Stimulated activated CD4-positive, alpha-beta T cell treated with anti-CD3 and anti-CD28 coated beads, TNF-alpha, amount 100 ng/mL, for 1 hour (primary cell): ENCODE measurements at places on chromosomes 2 and 18.

- DNase-seq: no peak
Measured at GRCh38 chr18:48417985-48418384, 8.8 kb upstream of the ZBTB7C start.

DNA sequence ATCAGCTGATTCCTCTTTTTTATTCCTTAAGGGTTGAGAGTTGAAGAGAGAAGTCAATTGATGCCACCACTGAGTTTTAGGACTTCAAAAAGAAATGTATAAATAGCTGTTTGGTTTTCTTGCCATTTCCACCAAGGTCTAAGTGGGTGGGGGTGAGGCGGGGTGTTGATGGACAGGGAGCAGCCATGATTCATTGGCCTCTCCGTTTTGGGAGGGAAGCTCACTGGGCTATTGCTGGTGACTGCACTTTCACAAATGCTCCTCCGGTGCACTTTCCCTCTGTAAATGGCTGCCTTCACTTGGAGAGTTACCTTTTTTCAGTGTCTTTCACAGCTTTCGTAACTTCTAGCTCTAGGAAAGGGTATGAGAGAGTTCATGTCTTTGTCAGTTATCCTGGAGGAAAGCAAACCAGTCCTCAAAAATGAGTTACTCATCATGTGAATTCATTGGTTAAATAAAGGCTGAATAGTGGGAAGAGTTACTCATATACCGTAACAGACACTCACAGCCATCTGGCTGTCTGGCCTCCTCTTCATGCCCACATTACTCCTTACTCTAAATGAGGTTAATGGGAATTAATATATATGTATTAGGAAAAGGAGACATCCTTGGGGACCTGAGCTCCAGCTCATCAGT is 17.4 kb upstream of the CTAGE1 start:
- no peak for DNase-seq

DNA sequence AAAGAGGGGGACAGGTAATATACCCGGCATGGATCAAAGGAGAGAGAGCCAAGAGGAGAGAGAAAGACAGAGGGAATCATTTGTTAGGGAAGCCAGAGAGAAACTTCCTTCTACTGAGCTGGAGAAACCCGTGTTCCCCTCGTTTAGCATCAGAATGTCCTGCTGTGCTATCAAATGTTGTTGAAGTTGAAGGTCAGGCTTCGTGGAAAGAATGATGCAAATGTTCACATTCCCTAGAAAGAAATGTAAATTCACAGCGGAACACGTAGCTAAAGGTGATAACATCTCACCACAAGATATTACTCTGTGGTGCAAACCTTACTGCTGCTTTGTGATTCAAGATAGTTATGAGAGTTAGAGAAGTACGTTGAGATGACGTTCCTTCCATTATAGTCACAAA is 258.1 kb downstream of the LNPK start:
- DNase-seq: no peak

DNA sequence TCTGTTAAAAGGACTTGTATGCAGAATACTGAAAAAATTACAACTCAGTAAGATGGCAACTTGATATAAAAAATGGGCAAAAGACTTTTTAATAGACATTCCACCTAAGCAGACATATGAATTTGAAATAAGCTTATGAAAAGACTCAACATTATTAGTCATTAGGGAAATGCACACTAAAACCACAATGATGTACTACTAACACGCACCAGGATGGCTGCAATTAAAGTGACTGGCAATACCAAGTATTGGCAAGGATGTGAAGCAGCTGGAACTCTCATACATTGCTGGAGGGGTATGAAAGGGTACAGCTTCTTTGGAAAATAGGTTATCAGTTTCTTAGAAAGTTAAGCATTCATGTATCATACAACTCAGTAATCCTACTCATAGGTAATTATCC is 3.2 kb upstream of the ENOSF1 start:
- DNase-seq: no peak

GRCh38 chr2:160498137-160498536 is 4.5 kb upstream of the RBMS1 start:
- DNase-seq: no peak

GRCh38 chr2:238305092-238305862 is 15.0 kb upstream of the TRAF3IP1 start:
- no peak for DNase-seq

DNA sequence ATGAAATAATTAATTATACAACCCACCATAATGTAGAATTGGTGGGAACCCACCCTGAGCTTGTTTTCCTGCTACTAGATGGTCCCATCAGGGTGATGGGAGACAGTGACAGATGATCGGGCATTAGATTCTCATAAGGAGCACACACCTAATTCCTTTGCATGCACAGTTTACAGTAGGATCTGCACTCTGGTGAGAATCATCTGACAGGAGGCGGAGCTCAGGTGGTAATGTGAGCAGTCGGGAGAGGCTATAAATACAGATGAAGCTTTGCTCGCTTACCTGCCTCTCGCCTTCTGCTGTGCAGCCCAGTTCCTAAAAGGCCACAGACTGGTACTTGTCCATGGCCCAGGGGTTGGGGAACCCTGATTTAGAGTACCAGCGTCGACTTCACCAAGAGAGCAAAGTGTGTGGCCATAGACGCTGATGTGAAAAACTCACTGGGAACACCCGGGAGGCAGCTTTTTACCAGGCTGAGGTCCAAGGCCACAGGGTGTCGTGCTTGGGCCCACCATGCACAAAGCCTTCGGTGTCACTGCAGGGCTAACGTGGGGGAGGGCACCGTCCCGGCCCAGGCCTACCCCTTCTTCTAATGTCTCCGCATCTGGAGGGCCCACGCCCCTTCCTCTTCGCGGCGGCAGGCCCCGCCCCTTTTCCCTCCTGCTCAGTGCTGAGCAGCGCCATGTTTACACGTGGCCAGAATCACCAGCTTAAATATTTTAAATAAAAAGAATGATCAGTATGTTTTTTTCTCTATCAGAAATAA is 296.8 kb upstream of the HDAC4 start:
- no peak for DNase-seq

- no peak for DNase-seq
Measured at GRCh38 chr2:173252581-173252980, 102.1 kb upstream of the CDCA7 start.

- DNase-seq: peak; percentile 95
Measured at GRCh38 chr2:207710814-207711740, at the start of gene CCNYL1. TSS of gene CCNYL1 (plus strand) at chr2:207711640. CDS start at chr2:207711897, 257 bp downstream.

DNA sequence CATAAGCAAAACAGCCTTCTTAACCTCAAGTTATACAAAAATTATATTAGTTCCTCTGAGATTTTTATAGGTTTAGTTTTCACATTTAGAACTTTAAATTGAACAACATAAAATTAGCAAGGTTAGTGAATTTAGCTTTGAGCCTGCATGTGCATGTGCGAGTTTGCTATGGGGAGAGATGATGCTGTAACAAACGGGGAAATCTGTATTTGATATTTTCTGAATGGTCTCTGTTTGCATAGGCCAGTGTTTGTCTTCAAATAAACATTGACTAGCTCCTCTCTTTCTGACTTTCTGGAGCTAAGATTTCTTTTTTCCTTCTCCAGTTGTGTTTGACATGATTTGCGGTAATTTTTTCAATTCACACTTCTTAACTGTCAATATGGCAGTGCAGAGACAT is 30.9 kb upstream of the IL18RAP start:
- DNase-seq: no peak

- no peak for DNase-seq
Measured at GRCh38 chr2:45448217-45448616, 162.8 kb downstream of the SRBD1 start.

GRCh38 chr2:218357236-218358177 is 850 bp downstream of the CATIP start:
- DNase-seq: no peak

DNA sequence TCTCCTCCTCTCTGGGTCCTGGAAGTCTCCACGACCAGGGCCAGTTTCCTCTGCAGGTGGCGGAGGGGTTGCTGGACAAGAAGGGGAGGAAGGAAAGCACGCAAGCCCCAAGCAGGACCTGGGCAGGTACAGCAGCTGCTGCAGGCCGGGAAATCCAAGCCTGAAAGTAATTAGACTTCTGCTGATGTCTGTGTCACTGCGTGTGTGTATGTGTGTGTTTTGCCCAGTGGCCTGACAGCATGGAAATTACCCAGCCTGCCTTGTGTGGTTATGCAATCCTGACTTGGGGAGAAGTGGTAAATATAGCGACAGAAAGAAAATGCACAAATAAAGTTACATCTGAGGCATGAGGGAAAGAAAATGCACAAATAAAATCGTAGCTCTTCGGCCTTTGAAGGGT is 121.8 kb upstream of the ZBTB14 start:
- no peak for DNase-seq

DNA sequence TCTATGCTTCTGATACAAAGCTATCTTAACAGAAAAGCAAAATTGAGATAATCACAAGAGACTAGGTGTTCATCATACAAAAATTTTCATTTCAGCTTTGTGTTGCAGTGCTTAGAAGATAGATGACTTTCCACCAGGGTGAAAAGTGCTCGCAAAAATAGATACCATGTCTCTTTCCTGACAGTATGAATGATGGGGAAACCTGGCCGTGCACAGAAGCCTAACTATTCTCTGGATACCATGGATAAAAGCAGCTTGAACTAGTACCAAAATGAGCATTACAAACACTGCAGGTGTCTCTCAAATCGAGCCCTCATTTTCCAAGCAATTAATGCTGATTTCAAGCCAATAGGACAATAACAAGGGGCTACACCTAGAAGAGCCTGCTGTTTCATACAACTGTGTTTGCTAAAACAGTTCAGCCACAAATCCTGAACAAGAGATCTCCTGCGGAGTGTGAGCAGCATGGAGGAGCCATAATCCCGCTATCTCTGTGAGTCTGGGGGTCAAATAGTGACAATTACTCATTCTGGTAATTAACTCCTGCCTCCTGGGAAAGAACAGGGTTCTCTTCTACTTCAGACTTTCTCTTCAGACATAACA is 507.6 kb downstream of the PID1 start:
- DNase-seq: no peak

DNA sequence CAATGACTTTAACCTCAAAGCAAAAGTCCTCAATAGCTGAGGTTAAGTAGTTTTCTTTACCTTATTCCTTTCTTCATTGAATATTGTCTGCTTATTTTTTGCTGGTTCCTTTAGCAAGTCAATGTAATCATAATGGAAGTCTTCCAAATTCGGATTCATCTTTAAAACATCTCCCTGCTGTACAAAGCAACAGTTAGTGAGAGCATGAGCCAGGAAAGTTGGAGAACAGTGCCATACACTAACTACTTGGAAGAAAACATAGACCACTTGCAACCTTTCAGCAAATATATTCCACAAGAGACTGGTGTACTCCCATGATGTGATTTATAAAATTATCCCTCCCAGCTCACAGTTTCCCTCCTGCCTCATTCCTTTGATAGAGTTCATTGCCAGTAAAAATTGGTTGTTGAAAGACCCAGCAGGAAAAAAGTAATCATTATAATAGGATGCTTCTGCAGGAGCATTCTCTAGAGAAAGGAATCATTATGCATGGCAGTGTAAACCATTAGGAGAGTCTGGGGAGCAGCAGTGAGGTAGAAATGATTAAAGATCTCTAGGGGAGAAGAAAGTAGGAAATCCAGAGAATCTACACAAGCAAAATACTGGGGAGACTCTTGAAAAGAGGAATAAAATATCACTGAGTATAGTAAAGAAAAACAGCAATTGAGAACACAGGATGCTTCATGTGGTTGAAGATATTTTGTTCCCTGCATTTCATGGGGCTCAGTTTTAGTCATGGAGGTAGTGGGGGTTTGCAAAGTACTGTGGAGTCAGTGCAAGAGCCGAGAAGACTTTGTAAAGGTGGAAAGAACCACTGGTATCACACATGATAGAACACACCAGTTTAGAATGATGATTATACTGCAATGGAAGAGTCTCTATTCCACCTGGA is 38.6 kb upstream of the TTN start:
- no peak for DNase-seq
